NCI-H446 (cell line): ENCODE measurements at places on chromosomes 1 and 21.

- no peak for DNase-seq
These were observed 47.8 kb downstream of the BRWD1 start for GRCh38 chr21:39265603-39266002.

- DNase-seq = no peak
These were observed 16.4 kb upstream of the GOLT1A start for GRCh38 chr1:204230211-204230610.

- DNase-seq = peak; percentile 15
These were observed 1917.0 kb downstream of the MRPL39 start for GRCh38 chr21:23690316-23690715.

GRCh38 chr21:45050797-45051489, 23.4 kb upstream of the ADARB1 start:
- DNase-seq = no peak

DNA sequence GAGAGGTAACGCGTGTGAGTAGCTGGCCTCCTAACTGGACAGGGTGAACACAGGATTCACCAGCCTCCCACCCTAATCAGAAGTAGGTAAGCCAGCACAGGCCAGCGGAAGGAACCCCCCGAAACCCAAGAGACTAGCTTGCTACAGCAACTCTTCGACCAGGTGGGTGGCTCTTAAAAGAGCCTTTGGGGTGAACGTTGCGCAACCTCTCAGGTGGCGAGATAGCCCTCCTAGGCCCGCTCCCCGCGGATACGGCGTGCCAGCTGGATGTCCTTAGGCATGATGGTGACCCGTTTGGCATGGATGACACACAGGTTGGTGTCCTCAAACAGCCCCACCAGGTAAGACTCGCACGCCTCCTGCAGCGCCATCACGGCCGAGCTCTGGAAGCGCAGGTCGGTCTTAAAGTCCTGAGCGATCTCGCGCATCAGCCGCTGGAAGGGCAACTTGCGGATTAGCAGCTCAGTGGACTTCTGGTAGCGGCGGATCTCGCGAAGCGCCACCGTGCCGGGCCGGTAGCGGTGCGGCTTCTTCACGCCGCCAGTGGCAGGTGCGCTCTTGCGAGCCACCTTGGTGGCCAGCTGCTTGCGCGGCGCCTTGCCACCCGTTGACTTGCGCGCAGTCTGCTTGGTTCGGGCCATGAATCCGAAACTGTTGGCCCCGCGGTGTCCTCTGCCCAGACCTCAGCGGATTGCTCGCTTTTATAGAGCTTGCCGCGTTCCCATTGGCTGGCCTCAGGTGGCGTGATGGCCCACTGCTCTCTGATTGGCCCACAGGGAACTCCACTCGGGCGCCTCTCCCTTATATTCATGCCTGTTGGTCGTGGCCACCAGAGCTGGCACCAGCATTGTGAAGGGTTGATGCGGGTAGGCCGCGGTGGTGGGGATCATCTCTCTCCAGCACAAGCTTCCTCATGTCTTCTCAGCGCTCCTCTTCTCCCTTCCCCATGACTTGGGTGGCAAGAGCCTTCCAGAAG, 8.3 kb upstream of the TRIM17 start:
- DNase-seq = no peak

GRCh38 chr1:107829036-107829770, 135.8 kb downstream of the VAV3 start:
- DNase-seq = no peak

GRCh38 chr1:28792644-28793121, 19.3 kb upstream of the OPRD1 start:
- no peak for DNase-seq

GRCh38 chr1:168145184-168146159, 8.7 kb upstream of the GPR161 start:
- DNase-seq = peak; percentile 74

- DNase-seq = no peak
These were observed 15.4 kb upstream of the BTG2 start for GRCh38 chr1:203289982-203290260.

DNA sequence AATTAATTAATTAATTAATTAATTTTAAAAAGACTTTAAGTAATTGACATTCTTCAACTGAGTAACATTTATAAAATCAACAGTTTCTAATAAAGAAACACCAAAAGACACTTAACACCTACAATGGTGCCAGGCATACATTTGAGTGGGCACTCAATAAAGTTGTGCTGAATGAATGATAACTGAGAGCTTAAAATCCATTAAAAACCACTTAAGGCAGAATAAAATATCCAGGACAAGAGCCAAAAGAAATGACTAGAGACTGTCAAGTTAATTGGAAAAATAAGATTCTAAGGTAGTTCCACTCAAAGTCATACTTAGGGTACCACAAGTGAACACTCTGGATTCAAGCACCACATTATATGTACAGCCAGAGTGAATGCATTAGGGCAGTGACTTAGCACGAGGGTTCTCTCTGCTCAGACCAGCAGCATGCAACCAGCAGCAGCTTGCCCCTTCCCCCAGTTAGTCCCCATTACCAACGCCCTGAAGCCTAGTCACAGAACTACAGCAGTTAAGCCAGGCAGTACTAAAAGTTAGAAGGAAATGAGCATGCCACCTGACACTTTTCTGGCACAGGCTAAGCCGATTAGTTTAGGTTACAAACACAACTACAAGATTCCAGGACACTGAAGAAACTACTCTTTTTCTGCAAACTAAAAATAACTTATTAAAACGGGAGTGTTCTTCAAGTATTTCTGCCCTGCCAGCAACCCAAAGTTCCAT, 46.5 kb downstream of the LUZP1 start:
- no peak for DNase-seq

- DNase-seq = no peak
These were observed 11.3 kb upstream of the PPIE start for GRCh38 chr1:39727221-39727931.

DNA sequence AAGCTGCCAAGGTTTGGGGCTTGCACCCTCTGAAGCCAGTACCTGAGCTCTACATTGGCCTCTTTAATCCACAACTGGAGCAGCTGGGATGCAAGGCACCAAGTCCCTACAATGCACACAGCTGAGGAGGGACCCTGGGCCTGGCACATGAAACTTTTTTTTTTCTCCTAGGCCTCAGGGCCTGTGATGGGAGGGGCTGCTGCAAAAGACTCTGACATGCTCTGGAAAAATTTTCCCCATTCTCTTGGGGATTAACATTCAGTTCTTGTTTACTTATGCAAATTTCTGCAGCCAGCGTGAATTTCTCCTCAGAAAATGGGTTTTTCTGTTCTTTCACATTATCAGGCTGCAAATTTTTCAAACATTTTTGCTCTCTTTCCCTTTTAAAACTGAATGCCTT, 1072.2 kb downstream of the BRINP3 start:
- DNase-seq = no peak

DNA sequence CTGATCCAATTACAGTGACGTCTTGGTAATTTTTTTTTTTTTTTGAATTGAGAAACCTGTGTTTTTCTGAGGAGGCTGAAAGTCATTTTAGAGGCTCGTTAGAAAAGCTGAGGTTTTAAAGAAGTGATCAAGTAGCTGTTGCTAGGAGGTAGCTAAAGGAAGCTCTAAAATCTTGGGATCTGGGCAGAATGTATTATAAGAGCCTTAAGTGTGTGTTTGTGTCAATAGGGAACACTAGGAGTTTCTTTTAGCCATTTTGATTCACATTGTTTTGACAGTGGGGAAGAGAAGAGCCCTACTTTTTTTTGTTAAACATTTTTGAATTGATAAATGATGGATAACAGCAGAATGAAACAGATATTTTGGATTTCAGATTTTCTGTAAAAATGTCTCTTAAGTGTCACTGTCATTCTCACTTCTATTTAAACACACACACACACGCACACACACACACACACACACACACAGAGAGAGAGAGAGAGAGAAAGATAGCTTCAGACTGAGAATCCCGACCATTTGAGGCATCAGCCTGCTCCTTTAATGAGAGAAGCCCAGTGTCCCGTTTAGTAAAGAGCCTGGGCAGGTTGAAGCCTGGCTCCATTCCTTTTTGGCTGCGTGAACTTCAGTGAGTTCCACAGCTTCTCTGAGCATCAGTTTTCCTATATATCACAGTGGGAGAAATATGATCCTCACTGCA, 79.1 kb upstream of the GPR88 start:
- no peak for DNase-seq

DNA sequence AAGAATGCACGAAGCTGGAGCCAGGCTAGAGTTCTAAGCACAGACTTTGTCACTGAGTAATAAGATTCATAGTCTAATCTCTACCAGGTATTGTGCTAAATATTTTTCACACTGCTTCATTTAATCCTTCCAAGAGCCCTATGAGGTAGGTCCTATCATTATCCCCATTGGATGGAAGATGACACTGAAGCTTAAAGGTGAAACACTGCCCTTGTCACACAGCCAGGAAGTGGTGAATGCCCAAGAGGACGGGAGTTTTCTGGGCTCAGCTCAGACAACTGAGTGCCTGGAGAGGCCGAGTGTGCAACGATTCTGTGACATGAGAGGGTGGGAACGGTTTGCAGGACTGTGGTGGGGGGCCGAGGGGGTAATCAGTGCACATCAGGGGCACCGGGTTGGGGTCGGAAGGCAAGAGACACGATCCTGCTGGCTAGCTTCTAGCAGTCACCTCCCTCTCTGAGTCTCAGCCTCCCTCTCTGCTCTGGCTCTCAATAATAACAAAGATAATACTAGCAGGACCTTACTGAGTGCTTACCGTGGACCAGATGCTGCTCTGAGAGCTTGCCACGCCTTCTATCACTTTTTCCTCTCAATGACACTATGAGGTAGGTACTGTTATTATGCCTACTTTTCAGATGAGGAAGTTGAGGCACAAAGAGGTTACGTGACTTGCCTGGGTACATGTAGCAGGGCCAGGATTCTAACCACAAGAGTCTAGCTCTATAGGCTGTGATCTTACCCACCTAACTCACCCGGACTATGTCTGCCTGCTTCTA, 12.4 kb downstream of the KCNQ4 start:
- DNase-seq = no peak

DNA sequence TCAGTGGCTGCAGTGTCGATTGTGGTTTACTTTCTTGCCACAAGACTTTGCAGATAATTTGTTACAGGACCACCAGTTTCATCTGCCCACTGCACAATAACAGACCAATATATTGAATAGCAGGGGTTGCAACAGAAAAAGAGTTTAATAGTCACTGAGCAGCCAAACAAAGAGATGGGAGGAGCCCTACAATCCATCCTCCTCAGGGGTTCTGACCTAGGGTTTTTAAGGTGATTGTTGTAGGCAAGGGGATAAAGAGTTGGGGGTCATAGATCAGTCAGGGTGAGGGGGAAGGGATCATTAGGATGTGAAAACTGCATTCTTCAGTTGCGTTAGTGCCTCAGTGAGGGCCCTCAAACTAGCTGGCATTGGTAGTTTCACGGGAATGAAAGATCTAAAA, 110.7 kb upstream of the OLFM3 start:
- DNase-seq = no peak

GRCh38 chr21:44984428-44984791, 44.6 kb downstream of the SLX9 start:
- no peak for DNase-seq

GRCh38 chr1:203512848-203513584, 19.1 kb downstream of the OPTC start:
- DNase-seq = no peak

DNA sequence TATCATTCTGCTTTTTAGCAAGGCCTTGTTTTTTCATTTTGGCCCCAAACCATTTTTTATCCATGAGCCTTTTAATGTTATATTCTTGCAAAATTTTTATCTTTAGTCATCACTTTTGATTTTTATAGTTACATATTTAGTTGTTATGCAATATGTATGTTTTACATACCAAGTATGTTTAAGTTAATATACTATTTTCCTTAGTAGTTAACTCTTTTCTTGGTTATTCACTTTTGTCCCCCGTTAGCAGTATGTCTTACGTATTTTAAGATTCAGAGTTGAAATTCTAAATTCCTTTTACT, 44.5 kb downstream of the MAGI3 start:
- no peak for DNase-seq

- no peak for DNase-seq
These were observed 87.1 kb upstream of the COL6A1 start for GRCh38 chr21:45894450-45894825.

DNA sequence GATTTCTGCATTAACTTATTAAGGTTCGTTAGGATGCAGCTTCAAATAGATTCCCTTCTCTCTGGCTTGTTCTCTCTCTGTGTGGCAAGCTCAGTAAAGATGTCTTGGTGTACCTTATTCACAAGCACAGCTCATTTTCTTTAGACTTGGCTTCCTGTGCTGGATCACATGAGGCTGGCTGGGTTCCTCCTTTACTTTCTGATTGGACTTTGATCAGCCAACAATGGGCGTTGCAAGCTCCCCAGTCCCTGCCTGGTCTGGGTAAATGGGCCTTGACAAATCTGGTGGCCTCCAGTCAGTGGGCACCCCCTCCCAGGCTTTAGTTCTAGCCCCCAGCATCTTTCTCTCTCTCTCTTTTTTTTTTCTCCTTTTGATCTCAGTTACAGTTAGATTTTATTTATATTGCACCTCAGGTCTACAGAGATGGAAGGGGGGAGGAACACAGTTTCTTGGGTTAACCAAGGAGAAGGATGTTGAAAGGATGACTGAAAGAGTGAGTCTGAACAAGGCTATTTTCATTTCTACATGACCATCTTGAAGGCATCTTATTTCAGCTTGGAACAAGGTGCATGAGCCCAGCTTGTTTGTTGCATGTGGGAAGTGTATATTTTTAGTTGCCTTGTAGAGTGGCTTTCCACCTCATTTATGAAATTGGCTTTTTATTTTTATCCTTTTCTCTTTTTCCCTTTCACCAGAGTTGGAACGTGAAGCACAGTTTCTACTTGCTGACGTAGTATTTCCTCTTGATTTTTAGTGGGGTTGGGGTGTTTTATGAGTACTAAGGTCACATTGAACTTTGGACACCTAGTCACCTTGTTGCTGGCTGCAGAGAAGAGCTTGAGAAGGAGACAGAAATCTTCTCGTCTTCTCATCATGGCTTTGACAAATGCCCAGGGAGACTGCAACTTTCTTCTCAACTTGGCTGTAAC, 77.1 kb downstream of the PBX1 start:
- DNase-seq = no peak

GRCh38 chr1:231973830-231974229, 347.2 kb downstream of the DISC1 start:
- no peak for DNase-seq

DNA sequence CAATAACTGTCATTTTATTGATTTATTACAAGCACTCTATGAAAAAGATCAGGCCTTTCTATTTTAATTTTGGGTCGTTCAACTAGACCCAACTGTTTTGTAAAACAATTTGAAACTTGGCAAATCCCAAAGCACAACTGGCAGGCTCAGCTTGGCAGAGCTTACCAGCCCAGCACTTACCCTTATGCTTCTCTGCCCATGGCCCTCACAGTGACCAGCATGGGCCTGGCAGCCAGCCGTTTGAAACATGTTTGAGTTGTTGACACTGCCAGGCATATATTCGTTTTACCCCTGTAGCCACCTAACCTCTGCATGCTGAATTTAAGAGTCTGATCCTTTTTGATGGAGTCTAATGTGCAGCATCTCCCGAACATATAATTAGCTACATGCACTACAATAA, 796.7 kb upstream of the ADGRL2 start:
- peak; percentile 14 for DNase-seq

- peak; percentile 79 for DNase-seq
These were observed 30.0 kb upstream of the S100A7 start for GRCh38 chr1:153490272-153491051.
